ENCODE measurements at places on chromosomes 7 and 10.

DNA sequence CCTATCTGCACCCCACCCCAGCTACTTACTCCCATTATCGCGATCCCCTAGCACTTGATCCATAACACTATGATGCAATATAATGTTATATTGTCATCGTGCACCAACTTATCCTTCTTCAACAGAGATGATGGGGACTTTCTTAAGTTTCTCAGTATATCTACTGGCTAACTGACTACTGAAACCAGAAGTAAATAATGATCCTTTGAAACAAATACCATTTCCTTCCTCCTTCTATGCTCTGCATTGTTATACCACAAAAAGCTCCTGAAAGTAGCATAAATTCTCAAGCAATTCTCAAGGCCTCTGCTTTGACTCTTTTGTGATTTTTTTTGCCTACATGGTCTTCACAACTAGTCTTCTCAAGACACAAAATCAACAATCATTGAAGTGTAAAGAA, 68.9 kb downstream of the HTR7 start:
- no peak for DNase-seq

DNA sequence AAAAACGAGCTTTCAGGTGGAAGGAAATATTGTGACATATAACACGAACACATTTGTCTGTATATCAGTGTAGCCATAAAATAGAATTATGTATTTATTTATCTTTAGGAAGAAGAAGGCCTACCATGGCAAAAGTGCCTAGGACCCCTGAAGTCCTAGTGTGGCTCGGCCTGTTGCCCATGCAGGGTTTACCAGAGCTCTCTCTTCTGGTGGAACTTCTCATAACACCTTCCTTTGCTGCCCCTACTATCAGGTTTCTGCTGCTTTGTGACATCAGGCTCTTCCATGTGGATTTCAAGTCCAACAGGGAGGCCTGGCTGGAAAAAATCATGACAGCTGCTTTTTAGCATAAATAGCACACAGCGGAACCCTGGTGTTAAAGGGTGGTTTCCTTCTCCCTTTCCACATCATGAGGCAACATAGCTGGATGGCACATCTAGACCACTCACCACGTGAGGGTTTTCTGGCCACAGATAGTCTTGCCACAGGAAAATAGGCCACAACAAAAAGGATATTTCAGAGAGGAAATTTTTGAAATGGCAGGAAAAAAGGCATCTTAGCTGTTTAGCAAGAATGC, 44.8 kb upstream of the ADO start:
- DNase-seq: no peak

- DNase-seq: no peak
Measured at GRCh38 chr7:150799156-150799555, 1.0 kb downstream of the TMEM176B start.

DNA sequence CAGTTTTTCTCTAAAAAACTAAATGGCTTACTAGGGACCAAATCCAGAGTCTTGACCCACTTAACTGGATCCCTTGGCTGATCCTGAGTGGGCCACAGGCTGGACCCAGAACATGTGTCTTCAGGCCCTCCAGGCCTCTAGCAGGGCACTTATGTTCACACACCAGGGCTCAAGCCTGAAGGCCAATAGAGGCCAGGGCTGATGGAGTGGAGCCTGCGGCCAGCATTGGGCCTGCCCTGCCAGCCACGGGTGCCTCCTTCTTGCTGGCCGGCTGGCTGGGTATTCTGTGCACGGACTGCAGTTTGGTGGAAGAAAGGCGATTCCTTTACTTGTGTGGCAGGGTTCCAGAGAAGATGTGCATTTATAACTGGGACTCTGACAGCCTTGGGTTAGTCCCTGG, 103.0 kb upstream of the ZNF32 start:
- DNase-seq: no peak

DNA sequence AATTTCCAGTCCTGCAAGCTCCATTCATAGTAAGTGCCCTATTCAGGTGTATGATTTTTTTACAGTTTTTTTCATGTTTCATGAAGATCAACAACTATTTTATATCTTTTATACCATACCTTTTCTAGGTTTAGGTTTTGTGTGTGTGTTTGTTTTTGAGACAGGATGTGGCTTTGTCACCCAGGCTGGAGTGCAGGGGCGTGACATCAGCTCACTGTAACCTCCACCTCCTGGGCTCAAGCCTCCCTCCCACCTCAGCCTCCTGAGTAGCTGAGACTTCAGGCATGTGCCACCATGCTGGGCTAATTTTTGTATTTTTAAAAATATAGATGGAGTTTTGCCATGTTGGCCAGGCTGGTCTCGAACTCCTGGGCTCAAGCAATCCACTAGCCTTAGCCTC, 35.0 kb downstream of the ARMH3 start:
- no peak for DNase-seq

DNA sequence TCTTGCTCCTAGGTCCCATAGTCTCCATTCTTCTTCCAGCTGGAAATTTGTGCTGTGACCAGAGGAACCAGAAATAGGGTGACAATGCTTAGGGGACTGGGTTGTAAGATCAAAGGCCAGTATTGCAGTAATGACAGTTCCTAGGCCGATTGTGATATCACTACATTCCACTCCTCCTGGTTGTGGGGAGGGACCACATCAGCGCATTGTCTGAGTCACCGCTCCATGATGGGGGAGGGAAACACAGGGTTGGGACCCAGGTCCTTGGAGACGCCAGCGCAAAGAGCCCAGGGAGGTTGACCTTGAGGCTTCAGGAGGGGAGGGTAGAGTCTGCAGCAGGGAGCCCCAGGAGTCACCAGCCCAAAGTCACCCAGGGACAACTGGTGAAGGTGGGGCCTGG, 20.8 kb upstream of the GGCT start:
- DNase-seq: no peak

DNA sequence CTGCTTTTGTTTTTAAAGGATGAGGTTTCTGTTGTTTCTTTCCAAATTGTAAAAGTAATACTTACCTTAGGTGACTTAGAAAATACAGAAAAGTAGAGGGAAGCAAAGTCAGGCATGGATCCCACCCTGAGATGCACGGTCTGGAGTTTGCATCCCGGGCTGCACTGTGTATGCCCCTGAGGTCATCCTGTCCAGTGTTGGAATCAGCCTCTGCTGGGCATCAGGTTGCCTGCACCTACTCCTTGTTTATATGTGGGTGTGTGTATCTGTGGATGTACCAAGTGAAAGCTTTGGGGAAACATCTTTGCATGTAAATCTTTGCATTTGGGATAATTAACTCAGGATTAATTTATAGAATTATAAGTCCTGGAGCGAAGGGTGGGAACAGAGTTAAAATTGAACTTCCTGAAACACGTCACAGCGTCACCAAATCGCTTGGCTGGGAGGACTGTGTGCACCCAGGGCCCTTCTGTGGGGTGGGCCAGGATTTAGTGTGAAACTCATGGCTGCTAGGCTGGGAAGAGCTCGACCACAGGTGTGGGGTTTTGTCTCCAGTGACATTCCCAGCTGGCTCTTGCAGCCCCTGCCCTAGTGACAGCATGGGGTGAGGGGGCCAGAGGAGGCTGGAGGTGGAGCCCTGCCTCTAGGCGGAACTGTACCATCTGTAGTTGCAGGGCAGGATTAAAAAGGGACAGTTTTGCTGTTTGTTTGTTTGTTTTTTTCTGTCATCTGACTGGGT, 27.9 kb downstream of the GTF2IRD1 start:
- DNase-seq: no peak

DNA sequence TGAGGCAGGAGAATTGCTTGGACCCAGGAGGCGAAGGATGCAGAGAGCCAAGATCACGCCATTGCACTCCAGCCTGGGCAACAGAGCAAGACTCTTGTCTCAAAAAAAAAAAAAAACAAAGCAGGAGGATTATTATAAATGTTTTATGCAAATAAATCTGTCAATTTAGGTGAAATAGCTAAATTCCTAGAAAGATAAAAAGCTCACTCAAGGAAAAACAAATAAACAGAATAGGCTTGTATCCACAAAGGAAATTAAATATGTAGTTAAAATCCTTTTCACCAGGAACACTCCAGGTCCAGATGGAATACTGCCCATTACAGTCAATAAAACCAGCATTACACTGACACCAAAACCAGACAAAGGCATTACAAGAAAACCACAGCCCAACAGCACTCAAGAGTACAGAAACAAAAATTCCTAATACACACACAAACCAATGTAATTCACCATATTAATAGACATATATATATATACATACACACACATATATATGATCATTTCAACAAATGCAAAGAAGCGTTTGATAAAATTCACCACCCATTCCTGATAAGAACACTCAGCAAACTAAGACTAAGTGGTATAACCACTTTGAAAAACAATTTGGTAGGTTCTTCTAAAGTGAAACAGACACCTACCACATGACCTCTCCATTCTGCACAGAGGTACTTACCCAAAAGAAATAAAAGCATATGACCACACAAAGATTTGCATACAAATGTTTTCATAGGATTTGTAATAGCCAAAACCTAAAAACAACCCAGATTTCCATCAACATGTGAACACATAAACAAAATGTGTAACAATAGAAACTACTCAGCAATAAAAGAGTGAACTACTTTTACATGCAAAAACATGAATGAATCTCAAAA, 38.8 kb downstream of the ABI1 start:
- no peak for DNase-seq

DNA sequence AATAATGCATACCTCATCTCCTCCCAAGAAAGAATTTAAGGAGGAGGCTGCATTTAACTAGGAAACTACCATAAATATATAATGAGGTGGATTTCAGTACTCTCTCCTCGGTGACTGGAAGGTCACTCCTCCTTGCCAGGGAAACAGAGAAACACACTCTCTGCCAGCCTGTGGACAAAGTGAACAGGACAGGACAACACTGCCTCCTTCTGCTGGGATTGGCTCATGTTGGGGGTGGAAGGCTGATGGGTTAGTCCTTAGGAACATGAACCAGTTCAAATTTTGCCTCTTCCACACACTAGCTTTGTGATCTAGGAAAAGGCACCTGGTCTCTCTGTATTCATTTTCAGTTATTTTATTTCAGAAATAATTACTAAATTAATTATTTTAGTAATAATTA, 50.6 kb upstream of the STEAP4 start:
- no peak for DNase-seq

- no peak for DNase-seq
Measured at GRCh38 chr7:883055-884021, 7.0 kb downstream of the GET4 start.
